ENCODE measurements at places on chromosomes 7 and 10.

DNA sequence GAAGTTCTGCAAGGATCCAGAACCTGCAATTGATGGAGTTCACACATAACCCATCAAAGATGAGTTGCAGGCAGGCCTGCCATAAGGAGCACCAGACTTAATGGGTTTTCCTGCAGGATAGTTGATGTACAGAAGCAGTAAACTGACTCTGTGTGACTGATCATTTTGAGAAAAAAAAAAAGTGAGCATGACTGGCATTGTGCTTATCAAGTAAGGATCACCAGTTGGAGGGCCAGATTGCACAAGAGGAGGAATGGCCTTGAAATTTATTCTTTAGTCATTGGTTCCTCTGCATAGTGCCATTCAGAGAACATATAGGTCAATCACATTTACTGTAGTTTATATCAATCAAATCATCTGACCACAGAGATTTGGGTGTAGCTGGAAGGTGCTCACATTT, 3.8 kb downstream of the CYP3A43 start:
- no peak for DNase-seq

- DNase-seq, result no peak
These were observed 100.4 kb downstream of the ARID5B start for GRCh38 chr10:62001898-62002297.

DNA sequence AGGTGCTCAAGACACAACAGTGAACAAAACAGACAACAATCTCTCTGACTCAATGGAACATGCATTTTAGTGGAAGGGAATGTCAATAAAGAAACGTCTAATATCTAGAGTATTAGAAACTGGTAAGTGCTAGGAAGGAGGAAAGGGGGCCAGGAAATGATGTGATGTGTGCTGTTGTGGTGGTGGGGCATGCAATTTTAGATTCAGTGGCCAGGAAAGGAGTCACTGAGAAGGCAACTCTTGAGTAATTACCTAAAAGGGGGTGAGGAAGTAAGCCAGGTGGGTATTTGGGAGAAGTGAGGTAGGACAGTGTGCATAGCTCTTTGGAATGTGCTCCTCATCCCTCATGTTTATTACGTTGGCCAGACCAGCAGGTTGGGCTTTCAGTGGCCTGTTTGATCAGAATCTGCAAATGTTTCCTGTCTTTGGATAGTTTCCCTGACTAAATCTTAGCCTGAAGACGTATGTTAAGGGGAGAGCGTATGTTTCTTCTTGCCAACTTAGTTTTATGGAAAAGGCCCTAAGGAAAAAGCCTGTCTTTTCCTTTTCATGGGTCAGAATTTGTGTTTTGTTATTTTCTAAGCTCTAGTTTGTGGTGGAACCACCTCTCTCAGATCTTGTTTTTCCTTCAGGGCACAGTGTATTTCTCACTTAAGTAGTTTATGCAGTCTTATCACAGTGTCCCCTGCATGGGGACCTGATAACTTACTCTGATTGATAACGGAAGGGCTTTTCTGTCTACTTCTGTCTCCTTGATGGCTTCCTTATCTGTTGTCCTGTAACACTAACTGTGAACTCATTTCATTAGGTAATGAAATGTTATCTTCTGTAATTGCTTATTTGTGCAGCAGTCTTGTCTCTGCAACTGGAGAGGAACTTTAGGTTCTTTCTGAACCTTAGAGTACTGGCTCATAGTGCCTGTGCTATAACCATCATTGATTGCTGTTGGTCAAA, 203.7 kb downstream of the AUTS2 start:
- no peak for DNase-seq

DNA sequence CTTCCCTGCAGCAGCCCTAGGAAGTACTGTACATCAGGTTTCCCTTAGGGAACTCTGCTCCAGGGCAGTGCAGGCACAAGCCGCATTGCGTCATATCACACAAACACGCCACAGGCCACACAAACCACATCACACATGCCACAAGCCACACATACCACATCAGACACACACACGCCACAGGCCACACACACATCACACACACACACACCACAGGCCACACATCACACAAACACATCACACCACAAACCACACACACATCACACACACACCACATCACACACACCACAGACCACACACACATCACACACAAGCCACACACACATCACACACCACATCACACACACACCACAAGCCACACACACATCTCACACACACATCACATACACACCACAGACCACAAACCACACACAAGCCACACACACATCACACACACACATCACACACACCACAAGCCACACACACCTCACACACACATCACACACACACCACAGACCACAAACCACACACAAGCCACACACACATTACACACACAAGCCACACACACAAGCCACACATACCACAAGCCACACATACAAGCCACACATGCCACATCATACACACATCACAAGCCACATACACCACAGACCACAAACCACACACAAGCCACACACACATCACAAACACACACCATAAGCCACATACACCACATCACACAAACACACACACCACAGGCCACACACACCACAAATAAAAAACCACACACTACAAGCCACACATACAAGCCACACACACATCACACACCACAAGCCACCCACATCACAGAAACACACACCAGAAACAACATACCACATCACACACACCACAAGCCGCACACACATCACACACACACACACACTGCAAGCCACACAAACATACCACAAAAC, 53.4 kb downstream of the TMEM209 start:
- no peak for DNase-seq

DNA sequence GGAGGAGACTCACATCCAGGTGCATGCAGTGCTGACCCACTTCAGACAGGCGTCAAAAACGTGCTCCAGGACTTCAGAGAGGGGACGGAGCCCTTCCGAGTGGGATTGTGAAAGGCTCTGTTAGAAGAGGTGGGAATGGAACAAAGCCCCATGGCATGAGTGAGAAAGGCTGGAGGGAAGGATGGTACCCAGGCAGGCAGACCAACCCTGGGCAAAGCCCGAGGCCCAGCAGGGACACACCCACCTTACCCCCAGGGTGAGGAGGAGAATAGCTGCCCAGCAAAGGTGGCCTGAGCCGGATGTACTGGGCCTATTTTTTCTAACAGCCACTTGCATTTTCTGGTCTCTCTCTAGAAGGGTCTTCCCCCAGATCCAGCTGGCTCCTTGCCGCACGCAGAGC, 14.8 kb downstream of the CHAT start:
- no peak for DNase-seq

- no peak for DNase-seq
These were observed 235.5 kb downstream of the GLRX3 start for GRCh38 chr10:130371666-130372065.

DNA sequence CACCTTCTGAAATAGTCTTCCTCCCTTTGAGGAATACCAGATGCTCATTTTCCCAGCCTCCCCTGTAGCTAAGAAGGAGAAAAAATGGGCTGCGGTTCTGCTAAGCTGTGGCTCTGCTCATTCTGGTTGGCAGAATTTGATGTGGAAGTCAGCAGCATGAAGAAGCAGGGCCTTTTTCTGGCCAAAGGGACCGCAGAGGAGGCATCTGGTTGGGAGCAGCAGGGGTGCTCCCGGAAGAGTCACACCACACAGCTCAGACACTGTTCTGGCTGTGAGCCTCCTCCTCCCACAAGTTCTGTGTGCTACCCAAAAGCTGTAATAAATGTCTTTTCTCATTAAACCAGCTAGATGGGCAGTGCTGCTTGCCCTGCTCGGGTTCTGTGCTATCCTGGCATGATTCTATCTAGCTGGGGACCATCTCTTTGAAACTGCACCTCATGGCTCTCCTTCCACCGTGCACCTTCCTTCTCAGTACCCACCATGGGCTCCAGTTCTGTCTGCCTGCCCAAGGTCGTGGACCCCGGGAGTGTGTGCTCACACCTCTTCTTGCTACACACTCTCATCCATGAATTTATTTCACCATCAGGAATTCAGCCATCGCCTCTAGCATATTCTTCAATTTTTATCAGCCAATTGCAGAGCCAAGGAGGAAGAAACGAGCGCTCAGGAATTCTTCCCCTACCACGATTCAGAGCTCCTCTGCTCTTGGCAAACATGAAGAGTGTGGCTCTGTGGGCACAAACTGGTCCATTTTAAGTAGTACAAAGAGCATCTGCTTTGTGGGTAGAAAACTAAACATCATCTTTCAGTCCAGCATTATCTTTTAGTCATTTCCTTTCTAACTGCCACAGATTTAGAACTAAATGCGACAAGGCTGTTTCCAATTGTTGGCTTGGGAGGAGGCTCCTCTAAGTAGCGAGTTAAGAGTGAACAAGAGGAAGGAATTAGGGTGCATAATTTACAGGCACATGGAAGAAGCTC, 76.9 kb downstream of the FAM171A1 start:
- peak; percentile 9 for DNase-seq

GRCh38 chr7:12067156-12067831, 143.8 kb upstream of the TMEM106B start:
- peak; percentile 49 for DNase-seq

- no peak for DNase-seq
These were observed 51.9 kb downstream of the AOC1 start for GRCh38 chr7:150904011-150904909.

GRCh38 chr7:78260826-78261225, 462.3 kb downstream of the PHTF2 start:
- DNase-seq, result no peak

GRCh38 chr10:43216931-43217562, 49.8 kb downstream of the RASGEF1A start:
- DNase-seq, result no peak

DNA sequence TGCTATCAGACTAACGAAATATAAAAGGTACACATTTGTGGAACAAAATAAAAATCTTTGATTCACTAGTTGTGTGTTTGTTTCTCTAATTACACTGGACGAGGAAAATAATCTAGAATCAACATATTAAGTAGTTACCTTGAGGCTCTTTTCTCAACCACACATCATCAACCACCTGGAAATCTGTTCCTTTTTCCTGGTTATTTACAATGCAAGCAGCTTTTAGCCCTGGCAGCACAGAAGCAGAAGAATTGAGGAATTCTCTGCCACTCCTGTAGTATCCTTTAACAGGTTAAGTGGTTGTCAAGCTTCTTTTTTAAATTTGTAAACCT, 23.7 kb downstream of the NUP42 start:
- DNase-seq, result no peak

- DNase-seq, result no peak
These were observed 3.4 kb downstream of the TRRAP start for GRCh38 chr7:98881561-98882315.

GRCh38 chr10:115093776-115094408, 727 bp downstream of the ATRNL1 start:
- DNase-seq, result peak; percentile 31

DNA sequence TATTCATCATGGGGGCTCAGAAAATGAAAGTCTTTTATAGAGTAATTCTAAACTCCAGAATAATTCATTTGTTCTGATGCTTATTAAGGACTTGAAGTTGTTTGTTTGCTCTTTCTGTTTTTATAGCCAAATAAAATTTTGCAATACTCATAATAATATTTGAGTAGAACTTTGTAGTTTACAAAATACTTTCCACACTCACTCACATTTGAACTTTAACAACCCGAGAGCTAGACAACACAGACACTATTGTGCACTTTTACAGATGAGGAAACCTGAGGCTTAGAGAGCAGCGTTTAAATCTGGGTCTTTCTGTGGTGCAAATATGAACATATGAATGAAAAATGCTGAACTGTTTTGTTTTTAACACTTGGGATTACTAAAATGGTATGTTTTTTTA, 126.8 kb downstream of the KAT6B start:
- DNase-seq, result no peak

DNA sequence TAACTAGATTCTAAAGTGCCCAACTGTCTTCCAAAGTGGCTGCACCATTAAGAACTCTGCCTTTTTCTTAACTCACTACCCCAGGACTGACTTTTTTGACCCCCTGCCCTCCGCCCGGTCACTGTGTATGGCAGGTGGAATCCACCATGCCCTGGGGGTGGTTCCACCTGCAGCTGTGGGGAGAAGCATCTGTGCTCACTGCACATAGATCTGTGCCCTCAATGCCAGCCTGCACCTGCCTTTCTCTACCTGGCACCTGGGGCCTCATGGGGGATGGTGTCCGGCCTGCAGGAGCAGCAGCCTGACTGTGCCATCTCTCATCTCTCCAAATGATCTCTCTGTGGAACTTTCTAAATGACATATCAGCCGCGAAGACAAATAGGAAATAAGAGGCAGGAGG, 353.5 kb downstream of the PAXIP1 start:
- peak; percentile 58 for DNase-seq

- DNase-seq, result no peak
These were observed 5.5 kb upstream of the MDFIC start for GRCh38 chr7:114916261-114916892.

DNA sequence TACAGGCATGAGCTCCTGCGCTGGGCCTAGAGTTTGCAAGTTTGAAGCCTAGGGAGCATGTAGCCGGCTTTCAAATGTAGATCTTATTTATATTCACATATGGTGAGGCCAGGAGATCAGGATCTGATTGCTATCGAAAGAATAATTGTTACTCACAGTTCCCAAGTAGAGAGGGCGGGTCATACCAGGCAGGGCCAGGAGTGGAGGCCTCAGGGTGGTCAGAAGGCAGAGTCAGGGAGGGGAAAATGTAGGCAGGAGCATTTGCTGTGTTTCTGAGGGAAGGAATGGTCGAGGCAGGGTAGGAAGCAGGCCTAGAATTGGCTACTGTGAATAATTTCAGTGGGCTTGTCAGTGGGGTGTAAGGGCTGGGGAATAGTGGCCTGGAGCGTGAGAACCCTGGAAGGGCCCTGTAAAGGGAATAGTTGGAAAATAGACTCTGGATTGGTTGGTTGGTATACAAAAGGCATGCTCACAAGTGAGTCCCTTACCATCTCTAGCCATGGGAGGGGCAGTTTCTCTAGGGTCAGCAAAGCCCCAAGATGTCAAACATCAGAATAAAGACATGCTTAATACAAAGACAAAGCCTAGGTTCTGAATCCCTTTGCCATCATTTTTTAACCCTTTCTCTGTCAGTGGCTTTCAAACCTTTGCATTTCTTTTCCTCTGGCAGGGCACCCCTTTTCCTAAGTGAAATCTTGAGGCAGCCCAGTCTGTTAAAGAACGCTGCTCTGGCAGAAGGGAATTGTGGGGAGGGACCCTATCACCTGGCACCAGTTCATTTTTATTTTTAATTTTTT, 36.0 kb upstream of the DLG5 start:
- DNase-seq, result no peak

GRCh38 chr10:118499186-118499585, 96.3 kb downstream of the PRLHR start:
- DNase-seq, result no peak

- DNase-seq, result no peak
These were observed 8.8 kb downstream of the PFKP start for GRCh38 chr10:3076138-3076537.

GRCh38 chr7:36496576-36496975, 106.9 kb downstream of the ANLN start:
- no peak for DNase-seq

DNA sequence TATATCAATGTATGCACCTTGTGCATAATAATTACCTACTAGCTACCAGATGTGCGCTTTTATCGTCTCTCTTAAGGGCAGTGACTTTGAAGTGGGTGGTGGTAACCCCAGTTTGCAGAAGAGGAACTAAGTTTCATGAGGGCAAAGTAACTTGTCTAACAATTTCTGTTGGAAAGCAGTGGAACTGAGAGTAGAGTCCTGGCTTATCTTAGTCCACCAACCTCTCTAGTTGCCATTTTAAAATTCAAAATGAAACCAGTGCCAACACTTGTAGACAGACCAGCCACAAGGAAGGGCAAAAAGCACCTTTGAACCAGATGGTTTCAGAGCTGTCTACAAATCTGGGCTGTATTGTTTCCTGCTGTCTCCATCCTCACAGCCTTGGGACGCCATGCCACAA, 32.0 kb upstream of the RBM20 start:
- no peak for DNase-seq
